ENCODE measurements at places on chromosomes 2 and 18. TPM values are rescaled to one million over a fixed set of nuclear protein-coding genes. Genes with fewer than 3 reads are reported as not detected.

DSG2 gene
- total RNA-seq = 0.16 TPM

RAPGEF4 gene
- 1.8 TPM for total RNA-seq

DNA sequence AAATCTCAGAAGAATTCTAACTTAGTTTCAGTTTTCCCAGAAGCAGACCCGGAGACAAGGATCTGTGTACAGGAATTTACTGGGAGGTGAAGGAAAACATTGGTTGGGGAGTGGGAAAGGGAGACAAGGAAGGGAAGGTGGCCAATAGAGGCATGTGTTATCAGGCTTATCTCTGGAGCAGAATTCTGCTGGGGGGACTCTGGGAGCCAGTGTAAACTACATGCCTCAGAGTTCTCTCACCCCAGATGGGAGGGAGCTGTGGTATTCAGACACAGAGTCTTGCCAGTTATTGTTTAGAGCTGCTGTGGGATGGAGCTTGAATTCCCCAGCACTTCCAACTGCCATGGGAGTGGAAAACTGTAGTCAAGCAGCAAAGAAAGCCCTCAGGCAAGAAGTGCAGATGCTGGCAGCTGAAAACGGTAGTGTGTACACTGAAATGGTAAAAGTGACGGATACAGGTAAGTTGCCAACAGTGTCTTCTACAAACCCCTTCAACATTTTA, 19.0 kb downstream of the DNPEP start:
- H3K4me1 ChIP-seq = no peaks in the 10 kb centered on the region
- peaks cover 11% of the 10 kb centered on the region for H3K36me3 ChIP-seq
- H3K4me3 ChIP-seq = no peak overlapping the region
- H3K27ac ChIP-seq = no peak overlapping the region

GRCh38 chr2:168086851-168087250, 160.5 kb downstream of the STK39 start:
- no peak overlapping the region for H3K4me3 ChIP-seq
- peaks cover 12% of the 10 kb centered on the region for H3K36me3 ChIP-seq
- no peak overlapping the region for H3K27ac ChIP-seq
- DNase-seq = no peak
- peaks cover 18% of the 10 kb centered on the region for H3K4me1 ChIP-seq

DNA sequence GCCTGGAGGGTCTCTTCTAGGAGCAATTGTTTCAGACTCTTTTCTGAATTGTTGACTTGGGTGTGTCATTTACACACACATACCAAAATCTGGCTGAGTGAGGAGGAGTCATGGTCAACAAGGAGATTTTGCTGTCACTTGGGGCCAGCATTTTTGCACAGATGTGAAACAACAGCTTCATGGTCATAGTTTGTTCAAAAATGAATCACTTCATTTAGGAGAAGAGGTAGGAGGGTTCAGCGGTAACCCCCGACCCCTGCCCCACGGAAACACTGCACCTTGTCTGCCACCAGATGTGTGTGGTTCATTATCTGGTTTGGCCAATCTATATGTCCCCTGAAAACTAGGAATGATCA, 42.2 kb downstream of the LBH start:
- DNase-seq = no peak
- no peak overlapping the region for H3K4me3 ChIP-seq
- H3K36me3 ChIP-seq = no peaks in the 10 kb centered on the region
- H3K27ac ChIP-seq = no peak overlapping the region
- peaks cover 35% of the 10 kb centered on the region for H3K4me1 ChIP-seq
